Nucleus accumbens (tissue), 56 donors: ENCODE measurements at places on chromosomes 1 and 21.

DNA sequence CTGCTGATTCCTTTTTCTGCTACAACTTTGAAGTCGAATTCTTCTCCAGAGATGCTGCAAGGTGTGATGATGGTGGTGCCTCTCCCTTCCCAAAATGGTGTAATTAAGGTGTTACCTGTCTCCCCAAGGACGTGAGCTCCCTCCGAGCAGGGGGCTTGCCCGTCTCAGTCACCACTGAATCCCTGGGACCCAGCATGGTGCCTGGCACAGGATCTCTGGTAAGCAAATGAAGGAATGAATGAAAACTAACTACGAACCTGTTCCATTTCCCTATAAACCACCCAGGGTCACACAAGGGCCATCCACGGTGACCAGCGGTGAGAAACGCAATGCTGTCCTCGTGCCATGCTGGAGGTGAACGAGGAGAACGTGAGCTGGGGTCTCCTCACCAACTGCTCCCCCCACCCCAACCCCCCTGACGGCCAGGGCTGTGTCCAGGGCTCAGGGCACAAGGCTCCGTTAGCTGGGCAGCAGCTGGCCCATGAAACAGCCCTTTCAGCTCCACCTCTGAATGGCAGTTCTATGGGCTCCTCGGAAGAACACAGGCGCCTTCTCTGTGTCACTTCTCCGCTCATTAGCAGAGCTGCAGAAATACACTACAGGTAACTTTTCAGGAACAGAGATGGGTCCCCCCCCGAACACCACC, 2.2 kb upstream of the MATN1 start:
- DNase-seq, result no peak

DNA sequence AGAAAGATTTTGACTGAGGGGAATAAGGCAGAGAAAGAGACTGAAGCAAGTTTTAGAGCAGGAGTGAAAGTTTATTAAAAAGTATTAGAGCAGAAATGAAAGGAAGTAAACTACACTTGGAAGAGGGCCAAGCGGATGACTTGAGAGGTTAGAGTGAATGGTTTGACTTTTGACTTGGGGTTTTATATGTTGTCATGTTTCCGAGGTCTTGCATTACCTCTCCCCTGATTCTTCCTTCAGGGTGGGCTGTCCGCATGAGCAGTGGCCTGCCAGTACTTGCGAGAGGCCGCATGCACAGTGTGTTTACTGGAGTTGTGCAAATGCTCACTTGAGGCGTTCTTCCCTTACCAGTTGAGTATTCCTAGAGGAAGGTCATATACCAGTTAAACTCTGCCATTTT, 13.0 kb upstream of the DENND2D start:
- DNase-seq, result no peak

DNA sequence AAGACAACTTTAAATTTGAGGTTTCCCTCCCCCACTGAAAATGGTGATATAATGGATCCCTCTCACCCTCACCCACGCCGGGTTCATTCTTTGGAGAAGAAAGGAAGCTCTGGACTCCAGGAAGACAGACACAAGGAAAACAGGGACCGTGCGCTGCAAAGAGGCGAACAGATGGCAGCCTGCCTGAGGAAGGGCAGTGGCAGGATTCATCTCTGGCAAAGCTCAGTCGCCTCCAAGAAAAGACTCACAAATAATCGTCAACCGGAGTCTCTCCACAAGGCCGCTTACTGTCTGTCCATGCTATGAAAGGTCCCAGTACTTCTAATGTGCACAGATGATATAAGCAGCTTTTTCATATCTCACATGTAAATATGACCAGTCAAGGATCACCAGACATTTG, 110.3 kb downstream of the TIAM1 start:
- no peak for DNase-seq

DNA sequence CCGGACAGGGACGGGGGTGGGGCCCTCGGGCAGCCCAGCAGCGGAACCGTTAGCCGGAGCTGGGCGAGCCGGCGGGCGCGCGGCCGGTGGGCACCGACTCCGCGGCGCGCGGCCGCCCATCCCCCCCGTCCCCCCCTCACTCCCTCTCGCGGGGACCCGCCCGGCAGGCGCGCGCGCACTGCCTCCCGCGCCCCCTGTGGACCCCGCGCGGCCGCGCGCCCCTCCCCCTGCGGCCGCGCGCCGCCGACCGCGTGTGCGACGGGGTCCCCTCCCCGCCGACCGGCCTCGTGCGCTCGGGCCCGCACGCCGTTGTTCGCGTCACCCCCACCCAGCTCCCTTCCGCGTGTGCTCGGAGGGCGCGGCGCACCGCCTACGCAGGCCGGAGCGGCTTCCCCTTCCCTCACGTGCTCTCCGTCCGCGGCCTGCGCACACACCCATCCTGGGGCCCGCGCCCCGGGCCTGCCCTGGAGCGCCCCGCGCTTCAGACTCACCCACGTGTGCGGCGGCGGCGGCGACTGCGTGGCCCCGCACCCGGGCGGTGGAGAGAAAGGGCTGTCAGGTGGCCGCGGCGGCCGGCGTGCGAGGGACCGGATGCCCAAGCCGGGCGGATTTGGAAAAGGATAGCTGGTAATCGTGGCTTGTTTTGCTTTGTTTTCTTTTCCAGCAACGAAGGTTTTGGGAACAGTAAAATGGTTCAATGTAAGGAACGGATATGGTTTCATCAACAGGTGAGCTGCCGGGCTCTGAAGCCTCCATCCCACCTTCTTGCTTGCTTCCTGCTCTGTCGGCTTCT, 717 bp downstream of the YBX1 start:
- no peak for DNase-seq

DNA sequence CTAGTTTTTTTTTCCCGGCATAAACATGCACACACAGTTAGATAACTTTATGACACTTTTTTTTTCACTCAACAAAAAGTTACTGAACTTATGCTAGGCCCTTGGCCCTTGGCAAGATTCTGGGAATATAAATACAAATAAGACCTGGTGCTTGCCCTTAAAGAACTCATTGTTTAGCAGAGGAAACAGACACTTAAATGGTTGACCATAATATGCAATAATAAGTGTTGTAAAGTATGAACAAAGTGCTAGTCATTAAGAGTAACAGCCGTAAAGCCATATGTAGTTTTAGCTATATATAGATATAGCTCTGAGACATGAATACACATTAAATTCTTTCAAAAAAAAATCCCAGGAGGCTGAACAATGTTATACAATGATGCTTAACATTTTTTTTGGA, 198.3 kb downstream of the CYYR1 start:
- no peak for DNase-seq

DNA sequence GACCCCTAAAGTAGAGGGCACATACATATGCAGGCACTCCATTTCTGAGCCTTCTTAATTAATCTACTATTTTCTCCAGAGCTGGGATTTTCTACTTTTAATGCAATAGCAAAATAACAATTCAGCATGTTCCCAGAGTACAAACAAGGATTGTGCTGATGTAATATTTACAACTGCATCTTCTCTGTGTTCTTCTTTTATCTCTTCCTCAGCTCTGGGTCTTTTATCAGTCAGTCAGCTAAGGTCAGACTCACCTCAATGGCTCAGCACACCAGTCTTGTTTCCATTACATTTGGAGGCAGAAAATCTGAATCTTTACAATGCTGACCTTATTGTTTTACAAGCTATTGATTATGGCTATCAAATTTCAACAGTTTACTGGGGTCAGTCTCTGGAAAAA, 323.3 kb upstream of the NR5A2 start:
- no peak for DNase-seq

DNA sequence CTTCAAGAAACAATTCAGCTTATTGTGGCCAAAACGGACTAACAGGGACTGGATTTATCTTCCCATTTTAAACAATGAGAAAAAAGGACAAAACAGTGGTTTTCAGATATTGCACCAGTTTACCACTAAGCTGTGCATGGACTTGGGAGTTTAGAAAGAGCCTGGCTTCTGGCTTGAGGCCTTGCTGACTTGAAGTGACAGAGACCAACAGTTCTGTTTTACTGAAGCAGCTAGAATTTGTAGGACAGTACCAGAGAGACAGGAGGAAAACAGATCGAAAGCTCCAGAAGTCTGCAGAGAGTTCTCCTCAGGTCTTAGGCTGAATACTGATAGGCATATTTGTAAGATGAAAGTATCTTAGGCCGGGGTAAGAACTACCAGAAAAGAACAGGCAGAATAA, 20.5 kb downstream of the FCRL4 start:
- no peak for DNase-seq

- DNase-seq, result no peak
These were observed 177.9 kb upstream of the C1orf87 start for GRCh38 chr1:60251426-60251825.

DNA sequence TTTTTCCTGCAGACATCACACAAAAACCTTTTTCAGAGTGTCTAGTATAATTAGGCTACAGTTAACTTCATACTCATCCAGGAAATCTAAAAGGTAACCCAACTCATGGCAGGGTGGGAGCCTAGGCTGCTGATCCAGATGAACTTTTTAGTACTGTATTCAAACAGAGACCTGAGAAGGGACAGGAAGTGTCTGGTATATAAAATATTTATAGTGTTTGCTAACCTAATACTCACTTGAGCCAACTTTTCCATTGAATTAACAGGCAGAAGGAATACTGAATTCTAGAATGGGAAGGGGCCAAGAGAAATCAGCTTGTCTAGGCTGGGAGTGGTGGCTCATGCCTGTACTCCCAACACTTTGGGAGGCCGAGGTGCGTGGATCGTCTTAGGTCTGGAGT, 22.2 kb upstream of the NKAIN1 start:
- no peak for DNase-seq

GRCh38 chr1:229758101-229759036, 132.3 kb downstream of the URB2 start:
- no peak for DNase-seq

GRCh38 chr1:17631410-17631809, 91.9 kb downstream of the ARHGEF10L start:
- DNase-seq, result no peak

DNA sequence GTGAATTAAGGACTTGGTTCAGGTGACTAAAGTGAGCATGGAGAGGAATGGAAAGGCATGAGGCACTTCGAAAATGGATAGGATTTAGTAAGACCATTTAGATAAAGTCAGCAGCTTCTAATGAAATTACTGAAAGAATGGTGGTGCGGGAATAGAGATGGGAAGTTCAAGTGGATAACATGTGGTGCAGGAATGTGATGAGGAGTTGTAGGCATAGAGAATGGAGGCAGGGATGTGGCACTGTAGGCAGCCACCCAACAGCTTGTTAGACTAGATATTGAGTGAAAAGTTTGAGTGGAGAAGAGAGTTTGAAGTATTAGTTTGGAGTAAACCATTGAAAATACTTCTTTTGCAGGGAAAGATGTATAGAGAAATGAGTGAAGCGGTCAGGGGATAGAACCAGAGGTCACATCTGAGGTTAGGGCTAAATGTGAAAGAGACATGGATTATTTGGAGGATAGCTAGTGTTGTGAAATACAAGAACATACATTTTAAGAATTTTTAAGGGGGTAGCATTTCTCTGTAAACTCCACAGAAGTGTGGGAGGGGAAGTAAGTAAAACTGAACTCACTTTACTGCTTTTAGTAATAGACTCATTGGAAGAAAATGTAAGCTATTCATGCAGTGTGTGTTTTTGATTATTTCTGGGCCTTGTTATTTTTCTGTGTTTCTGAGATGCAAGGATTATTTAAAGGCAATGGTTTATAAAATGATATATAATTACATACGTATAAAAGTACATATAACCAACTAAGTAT, 46.2 kb downstream of the DYRK1A start:
- DNase-seq, result no peak

- no peak for DNase-seq
These were observed 88.9 kb downstream of the CRB1 start for GRCh38 chr1:197356723-197357533.
